Adrenal gland (tissue), 19 donors: ENCODE measurements at places on chromosomes 3 and 15. TPM values are rescaled to one million over a fixed set of nuclear protein-coding genes. Genes with fewer than 3 reads are reported as not detected.

Gene HRH1
- 0.87 TPM for total RNA-seq

DNA sequence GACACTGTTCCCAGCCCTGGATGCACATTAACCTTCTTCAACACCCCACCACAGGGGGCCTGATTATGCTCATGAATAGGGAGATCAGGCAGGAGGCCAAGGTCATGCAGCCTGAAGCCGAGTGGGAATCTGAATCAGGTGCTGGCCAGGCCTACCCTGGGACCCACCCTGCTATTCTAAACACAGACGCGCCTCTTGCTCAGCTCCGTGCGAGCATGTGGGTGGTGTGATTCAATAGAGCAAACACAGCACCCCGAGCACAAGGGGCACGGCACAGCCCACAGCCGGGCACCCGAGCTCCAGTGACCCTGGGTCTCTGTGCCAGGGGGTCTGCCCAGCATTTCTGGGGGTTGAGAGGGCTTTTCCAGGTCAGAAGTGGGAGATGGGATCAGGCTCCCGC is 24.6 kb upstream of the GRIP2 start:
- no peak for DNase-seq

DNA sequence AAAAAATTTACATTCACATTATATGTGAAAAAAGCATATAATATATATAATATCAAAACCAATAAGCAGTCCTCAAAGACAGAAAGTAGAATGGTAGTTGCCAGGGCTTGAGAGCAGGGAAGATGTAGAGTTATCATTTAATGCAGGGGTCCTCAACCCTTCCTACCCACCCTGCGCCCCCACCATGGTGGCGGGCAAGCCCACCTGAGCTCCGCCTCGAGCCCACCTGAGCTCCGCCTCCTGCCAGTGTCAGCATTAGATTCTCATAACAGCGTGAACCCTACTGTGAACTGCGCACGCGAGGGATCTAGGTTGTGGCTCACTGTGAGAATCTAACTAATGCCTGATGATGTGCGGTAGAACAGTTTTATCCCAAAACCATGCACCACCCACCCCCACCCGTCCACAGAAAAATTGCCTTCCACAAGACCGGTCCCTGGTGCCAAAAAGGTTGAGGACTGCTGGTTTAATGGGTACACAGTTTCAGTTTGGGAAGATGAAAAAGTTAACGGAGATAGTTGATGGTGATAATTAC is 3.0 kb downstream of the TRIM59 start:
- no peak for DNase-seq

DNA sequence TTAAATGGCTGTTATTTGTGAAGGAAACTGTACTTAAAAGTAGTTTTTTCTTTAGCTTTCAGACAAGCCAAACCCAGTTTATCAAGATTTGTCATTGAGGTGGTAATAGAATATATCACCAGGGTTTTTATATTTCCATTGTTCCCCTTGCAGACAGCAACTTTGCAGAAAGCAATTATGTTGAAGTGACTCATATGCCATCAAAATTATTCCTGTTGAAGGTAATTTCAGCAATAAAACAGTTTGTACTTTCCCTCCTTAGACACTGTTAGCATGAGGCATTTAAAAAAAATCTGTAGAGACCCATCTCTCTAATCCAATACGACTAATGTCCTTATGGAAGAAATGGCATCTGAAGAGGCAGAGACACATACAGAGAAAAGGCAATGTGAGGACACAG is 219.0 kb downstream of the NFKBIZ start:
- no peak for DNase-seq

DNA sequence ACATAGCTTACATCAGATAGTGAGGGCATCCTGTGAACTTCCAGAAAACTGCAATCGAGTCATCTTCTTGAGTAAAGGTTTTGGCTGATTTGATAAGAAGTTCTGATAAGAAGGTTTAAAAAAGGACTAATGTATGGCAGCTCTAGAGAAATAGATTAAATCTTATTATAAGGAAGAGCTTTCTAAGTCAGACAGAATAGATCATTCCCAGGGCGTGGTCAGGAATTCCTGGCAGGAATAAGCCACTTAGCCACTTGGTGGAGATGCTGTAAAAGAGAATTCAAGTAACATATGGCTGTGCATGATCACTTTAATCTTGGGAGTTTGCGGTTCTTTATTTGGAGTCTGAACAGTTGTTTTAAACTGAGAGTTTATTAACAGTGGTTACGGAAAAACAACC is 17.4 kb downstream of the PGBD4 start:
- no peak for DNase-seq
